ENCODE measurements at places on chromosomes 11 and 22. TPM values are rescaled to one million over a fixed set of nuclear protein-coding genes. Genes with fewer than 3 reads are reported as not detected.
A peak's percentile ranks its signal among the peaks of the same experiment; 100 is the strongest.

DNA sequence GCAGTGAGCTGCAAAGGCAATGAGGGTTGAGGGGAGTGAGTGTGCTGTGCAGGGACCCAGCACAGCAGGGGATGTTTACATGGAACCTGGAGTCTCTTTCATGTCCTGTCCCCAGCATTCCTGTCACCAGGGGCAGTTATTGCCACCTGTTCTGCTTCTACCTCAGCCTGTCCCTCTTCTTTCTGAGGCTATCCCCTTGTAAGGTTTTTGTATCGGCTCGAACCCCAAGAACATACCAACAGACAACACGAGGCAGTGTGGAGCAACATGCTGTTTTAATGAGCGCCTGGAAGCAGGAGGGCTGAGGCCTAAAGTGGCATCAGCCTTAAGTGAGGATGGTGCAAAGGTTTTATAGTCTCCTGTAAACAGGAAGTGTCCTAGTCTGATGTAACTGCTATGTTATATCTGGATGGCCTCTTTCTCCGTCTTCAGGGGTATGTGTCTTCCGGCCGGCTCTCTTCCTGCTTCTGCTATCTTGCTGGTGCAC, 3.9 kb downstream of the SCGB2A2 start:
- DNase-seq, result no peak
- H3K27ac ChIP-seq, result no peak overlapping the region
- H3K27me3 ChIP-seq, result no peaks in the 10 kb centered on the region

- no peak overlapping the region for H3K27ac ChIP-seq
- H3K27me3 ChIP-seq, result no peaks in the 10 kb centered on the region
- DNase-seq, result no peak
Measured at GRCh38 chr11:60870276-60870675, 2.9 kb downstream of the ZP1 start.

- no peaks in the 10 kb centered on the region for H3K36me3 ChIP-seq
- no peaks in the 10 kb centered on the region for H3K27me3 ChIP-seq
- no peak overlapping the region for H3K4me3 ChIP-seq
Measured at GRCh38 chr22:42228483-42228882, 42.0 kb downstream of the TCF20 start.

GRCh38 chr22:23289851-23290724, 109.8 kb downstream of the BCR start:
- H3K4me1 ChIP-seq, result no peaks in the 10 kb centered on the region
- H3K4me3 ChIP-seq, result no peak overlapping the region
- no peaks in the 10 kb centered on the region for H3K27me3 ChIP-seq
- H3K36me3 ChIP-seq, result no peaks in the 10 kb centered on the region
- no peak overlapping the region for H3K27ac ChIP-seq

- DNase-seq, result no peak
- H3K4me1 ChIP-seq, result 0 out of 2 replicates have a peak, but pooled peaks cover 2% of the 10 kb centered on the region
- H3K27ac ChIP-seq, result no peak overlapping the region
- no peak overlapping the region for H3K4me3 ChIP-seq
Measured at GRCh38 chr11:58070585-58070984, 39.8 kb downstream of the OR6Q1 start.

- H3K4me1 ChIP-seq, result no peaks in the 10 kb centered on the region
- no peak for DNase-seq
- H3K4me3 ChIP-seq, result no peak overlapping the region
- H3K27ac ChIP-seq, result no peak overlapping the region
- no peaks in the 10 kb centered on the region for H3K27me3 ChIP-seq
Measured at GRCh38 chr11:134468081-134468668, 56.1 kb upstream of the B3GAT1 start.

- H3K4me1 ChIP-seq, result peaks cover 8% of the 10 kb centered on the region
- H3K27me3 ChIP-seq, result no peaks in the 10 kb centered on the region
- peak; percentile 56 for DNase-seq
- peaks cover 29% of the 10 kb centered on the region for H3K36me3 ChIP-seq
- no peak overlapping the region for H3K4me3 ChIP-seq
- 0 out of 2 replicates have a peak overlapping the region, but pooled peaks have one; percentile 1 for H3K27ac ChIP-seq
Measured at GRCh38 chr11:94897330-94897768, 76.0 kb downstream of the CWC15 start.

DNA sequence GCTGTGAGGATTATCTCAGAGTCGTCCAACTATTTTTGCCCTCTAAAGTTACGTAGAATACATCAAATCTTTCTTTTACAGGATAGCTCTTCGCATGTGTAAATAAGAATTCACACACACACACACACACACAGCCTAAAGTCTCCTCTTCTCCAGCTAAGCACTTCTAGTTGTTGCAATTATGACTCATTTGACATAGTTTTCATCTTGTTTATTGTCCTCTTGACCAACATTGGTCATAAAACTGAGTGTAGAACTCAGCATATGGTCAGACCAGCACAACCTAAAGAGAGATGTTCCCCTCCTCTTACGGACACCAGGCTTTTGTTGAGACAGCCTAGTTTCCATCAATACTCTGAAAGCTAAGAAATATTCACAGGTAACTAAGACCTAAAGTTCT, 234.2 kb downstream of the BLID start:
- no peak overlapping the region for H3K4me3 ChIP-seq
- no peaks in the 10 kb centered on the region for H3K36me3 ChIP-seq
- DNase-seq, result peak; percentile 84

DNA sequence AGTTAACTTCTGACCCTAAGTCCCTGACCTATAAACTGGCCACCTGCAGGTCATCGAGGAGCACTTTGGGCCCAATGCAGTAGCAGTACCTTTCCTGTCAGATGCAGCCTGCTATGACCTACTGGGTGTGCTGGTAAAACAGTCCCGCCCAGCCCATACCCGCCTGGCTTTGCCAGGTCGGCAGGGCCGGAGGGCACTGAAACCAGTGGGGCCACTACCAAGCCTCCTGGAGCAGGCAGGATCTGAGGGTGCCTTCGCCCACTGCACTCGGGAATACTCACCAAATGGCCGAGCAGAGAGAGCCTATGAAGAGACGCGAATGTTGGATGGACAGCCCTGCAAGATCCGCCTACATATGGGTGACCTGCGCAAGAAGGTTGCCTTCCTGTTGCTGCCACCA, 4.4 kb downstream of the C11orf42 start:
- H3K4me1 ChIP-seq, result 0 out of 2 replicates have a peak, but pooled peaks cover 4% of the 10 kb centered on the region
- no peak overlapping the region for H3K27ac ChIP-seq
- H3K27me3 ChIP-seq, result no peaks in the 10 kb centered on the region
- DNase-seq, result no peak

DNA sequence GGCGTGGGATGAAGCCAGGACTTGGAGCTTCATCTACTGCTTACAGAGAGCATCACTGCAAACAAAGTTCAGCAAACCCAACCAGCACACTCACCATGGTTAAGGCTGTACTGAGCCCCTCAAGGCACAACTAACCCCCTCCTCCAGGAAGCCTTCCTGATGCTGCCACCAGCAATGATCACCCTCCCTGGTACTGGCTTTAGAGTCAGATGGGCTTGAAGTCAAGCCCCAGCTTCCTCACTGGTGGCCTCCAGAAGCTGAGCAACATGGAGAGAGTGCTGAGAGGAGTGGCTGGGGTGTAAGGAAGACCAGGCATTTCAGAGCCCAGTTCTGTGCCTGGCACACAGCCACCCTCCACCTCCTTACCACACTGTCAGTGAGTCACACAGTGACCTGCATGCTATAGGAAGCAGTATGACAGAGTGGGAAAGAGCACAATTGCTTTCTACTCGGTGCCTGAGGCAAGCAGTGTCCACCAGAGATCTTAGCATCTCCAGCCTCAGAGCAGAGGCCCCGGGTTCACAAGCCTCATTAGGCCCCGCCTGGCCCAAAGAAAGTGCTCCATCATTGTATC, 24.7 kb upstream of the BAIAP2L2 start:
- peak overlapping the region; percentile 18 for H3K27ac ChIP-seq
- H3K36me3 ChIP-seq, result no peaks in the 10 kb centered on the region
- DNase-seq, result peak; percentile 91
- peaks cover 11% of the 10 kb centered on the region for H3K4me1 ChIP-seq

DNA sequence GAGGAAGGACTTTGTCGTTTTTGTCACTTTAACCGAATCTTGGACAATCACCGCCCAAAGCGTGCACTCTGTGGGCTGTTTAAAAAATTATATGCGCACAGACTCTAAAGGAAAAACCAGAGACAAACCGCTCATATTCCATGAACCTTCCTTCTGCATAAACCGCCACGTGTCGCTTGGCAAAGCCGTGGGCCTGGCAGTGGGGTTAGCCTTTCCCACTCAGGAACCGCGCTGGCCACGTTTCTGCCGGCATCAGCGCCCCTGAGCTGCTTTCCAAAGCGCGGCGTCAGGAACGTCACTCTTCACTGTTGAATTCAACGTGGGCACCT, 22.8 kb downstream of the KRTAP5-5 start:
- no peaks in the 10 kb centered on the region for H3K4me1 ChIP-seq
- peaks cover 7% of the 10 kb centered on the region for H3K27me3 ChIP-seq
- H3K27ac ChIP-seq, result no peak overlapping the region
- no peak overlapping the region for H3K4me3 ChIP-seq
- H3K36me3 ChIP-seq, result no peaks in the 10 kb centered on the region

DNA sequence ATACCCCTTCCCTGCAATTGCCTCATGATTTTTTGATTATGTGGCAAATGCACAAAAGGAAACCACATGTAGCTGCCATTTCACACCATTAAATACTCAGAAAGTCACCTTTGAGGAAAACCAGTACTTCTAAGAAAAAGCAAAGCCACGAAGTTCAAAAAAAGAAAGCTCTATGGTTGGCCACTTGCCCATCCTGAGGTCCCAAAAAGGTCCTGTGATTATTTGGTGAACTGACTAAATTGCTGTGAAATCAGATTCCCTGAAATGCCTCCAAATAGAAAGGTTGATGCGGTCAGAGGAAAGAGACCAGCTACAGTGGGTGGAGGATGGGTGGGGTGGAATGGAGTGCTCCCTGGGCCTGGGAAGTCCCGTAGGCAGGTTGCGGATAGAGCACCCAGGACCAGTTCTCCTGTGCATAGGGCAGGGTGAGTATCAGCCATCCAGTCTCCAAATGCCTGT, 26.9 kb downstream of the MRPL16 start:
- no peaks in the 10 kb centered on the region for H3K36me3 ChIP-seq
- H3K27ac ChIP-seq, result no peak overlapping the region
- DNase-seq, result no peak

DNA sequence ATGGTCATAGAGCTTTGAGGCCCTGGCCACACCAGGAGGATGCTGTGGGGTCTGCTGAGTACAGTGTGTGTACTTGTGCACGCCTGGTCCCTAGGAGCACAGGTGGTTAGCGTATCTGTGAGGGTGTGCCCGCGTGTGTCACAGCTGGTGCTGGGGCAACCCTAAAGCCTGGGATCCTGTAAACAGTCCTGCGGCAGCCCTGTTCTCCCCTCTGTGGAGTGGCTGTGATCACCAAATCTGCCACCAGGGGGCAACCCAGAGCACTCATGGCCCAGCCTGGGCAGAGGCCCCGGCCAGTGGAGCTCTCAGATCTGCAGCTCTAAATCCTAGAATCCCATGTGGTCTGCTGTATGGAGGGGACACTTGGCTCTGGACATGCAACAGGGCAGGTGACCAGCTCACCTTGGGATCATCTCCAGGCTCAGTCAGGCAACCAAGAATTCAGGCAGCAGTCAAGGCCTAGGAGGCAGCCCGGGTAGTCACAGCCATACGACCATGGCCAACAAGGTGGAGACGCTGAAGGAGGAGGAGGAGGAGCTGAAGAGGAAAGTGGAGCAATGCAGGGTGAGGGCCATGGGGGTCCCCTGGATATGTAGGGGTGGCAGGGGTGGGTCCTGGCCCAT, 3.9 kb downstream of the SH3BP1 start:
- no peaks in the 10 kb centered on the region for H3K4me1 ChIP-seq
- peak; percentile 82 for DNase-seq
- no peak overlapping the region for H3K4me3 ChIP-seq
- no peaks in the 10 kb centered on the region for H3K27me3 ChIP-seq
- no peak overlapping the region for H3K27ac ChIP-seq
- no peaks in the 10 kb centered on the region for H3K36me3 ChIP-seq

DNA sequence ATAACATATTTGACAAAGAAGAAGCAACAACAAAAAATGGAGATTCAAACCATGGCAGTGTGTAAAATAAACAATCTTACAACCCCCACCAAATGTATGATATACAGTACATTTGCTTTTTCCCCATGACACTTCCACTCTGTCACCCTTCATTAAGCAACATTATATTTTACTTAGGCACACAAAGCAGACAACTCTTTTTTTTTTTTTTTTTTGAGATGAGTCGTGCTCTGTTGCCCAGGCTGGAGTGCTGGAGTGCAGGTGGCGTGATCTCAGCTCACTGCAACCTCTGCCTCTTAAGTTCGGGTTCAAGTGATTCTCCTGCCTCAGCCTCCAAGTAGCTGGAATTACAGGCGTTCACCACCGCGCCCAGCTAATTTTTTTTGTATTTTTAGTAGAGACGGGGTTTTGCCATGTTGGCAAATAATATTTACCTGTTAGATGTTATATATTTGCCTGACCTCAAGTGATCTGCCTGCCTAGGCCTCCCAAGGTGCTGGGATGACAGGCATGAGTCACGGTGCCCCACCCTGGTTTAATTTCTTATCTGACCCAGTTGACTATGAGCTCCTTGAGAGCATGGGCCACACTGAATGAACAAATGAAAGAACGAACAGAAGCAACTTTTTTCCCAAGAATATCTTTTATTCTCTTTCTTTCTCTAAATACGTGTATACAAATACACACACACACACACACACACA, 5.5 kb upstream of the PCF11 start:
- H3K4me1 ChIP-seq, result no peaks in the 10 kb centered on the region
- H3K36me3 ChIP-seq, result no peaks in the 10 kb centered on the region
- DNase-seq, result no peak
- H3K4me3 ChIP-seq, result no peak overlapping the region

DNA sequence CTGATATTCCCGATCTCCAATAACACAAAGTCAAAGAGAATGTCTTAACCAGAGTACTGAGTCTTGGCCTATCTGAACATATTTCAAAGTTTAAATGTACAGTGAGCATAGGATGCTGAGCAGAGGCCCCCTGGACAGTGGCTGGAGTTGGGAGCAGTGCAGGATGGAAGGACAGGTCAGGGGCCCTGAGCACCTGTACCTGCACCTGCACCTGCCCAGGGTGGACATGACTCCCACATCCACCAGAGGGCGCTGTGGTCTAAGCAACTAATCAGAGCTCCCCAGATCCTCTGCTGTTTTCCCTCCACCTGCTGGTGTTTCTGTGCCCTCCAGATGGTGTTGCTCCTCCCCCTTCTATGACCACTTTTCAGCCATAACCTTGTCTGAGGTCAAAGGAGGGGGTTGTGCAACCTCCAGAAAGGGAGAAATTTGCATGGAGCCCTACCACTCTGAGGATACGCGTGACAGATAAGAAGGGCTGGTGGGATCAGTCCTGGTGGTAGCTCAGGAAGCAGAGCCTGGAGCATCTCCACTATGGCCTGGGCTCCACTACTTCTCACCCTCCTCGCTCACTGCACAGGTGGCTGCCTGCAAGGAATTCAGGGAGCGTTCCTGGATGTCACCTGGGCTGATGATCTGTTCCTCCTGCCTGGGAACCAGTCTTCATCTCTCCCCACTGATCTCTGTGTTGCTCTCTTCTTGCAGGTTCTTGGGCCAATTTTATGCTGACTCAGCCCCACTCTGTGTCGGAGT, 49.1 kb upstream of the VPREB1 start:
- no peaks in the 10 kb centered on the region for H3K36me3 ChIP-seq
- H3K4me1 ChIP-seq, result no peaks in the 10 kb centered on the region
- no peak overlapping the region for H3K27ac ChIP-seq
- H3K27me3 ChIP-seq, result peaks cover 24% of the 10 kb centered on the region
- peak; percentile 59 for DNase-seq

- no peaks in the 10 kb centered on the region for H3K27me3 ChIP-seq
- no peak overlapping the region for H3K27ac ChIP-seq
Measured at GRCh38 chr11:118689503-118689851, 10.0 kb upstream of the TREH start.

PKNOX2 gene
- 0.51 TPM for total RNA-seq

LARGE2 gene
- not detected for total RNA-seq

ZNHIT2 gene
- total RNA-seq, result 12.3 TPM

MMP11 gene
- 18.2 TPM for total RNA-seq

ZNF74 gene
- 8.0 TPM for total RNA-seq

ARHGAP20 gene
- 0.97 TPM for total RNA-seq

RPUSD4 gene
- total RNA-seq, result 21.3 TPM

LRRC74B gene
- total RNA-seq, result not detected

ATP6V1E1 gene
- 103 TPM for total RNA-seq
